Stimulated activated CD4-positive, alpha-beta T cell treated with anti-CD3 and anti-CD28 coated beads, Interleukin-15, amount 100 ng/mL, for 1 hour (primary cell): ENCODE measurements at places on chromosomes 2 and 18.

DNA sequence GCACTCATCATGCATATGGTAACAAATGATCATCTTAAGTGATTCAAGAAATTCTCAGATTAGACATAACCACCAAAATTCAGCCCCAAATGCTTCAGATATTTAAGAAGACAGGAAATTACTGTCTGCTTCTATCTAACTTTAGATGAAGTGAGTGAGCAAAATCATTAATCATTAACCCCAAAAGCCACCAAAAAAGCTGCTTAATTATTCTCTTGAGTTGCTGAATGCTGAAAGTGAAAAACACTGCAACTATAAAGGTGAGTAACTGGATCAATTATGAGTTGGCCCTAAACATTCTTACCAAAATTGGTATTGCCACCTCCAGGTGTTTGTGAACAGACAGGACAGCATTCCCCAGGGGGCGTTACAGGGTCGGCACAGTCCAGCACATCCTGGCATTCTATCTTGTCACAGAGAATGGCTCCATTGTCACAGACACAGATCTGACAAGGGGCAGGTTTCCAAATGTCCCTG is 69.6 kb downstream of the COL5A2 start:
- DNase-seq: no peak

GRCh38 chr2:208440716-208441115 is 34.1 kb downstream of the PTH2R start:
- no peak for DNase-seq

DNA sequence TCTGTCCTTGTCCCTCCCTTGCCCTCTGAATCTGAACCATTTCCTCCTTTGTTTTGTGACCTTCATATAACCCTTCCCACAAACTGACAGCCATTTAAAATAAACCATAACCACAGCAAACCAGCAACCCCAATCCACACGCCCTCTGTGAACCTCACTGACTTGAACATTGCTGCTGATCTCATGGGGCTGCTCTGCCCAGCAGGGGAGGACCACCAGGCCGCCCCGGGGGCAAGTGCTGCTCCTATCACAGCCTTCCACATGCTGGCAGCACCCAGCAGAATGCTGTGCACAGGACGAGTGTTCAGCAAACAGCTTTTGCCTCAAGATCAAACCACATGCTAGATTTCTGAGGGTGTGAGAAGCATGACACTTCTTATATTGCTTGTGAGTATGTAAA is 73.9 kb upstream of the UXS1 start:
- no peak for DNase-seq

GRCh38 chr2:224016963-224017362 is 22.1 kb downstream of the SERPINE2 start:
- no peak for DNase-seq

DNA sequence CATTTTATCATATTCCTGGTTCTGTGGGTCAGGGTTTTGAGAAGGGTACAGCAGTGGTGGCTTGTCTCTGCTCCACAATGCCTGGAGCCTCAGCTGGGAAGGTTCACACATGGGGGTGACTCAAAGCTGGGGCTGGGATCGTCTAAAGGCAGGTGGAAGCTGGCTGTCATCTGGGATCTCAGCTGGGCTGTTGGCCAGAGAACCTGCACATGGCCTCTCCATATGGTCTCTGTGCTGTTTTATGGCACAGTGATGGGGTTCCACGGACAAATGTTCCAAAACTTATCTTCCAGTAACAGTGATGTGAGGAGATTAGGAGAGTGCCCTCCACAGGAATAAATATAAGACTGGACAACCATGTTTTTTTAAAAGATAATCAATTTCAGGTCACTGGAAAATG is 191.4 kb downstream of the SS18 start:
- no peak for DNase-seq

DNA sequence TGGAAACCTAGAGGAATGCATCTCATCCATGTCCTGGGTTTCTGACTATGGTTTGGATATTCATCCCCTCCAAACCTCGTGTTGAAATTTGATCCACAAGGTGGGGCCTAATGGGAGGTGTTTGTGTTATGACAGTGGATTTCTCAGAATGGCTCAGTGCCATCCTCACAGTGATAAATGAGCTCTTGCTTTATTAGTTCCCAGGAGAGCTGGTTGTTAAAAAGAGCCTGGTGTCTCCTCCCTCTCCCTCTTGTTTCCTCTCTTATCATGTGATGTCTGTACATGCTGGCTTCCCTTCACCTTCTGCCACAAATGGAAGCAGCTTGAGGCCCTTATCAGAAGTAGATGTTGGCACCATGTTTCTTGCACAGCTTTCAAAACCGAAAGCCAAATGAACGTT is 424.3 kb downstream of the DCC start:
- no peak for DNase-seq

- no peak for DNase-seq
These were observed 561.3 kb upstream of the FSHR start for GRCh38 chr2:49715597-49715996.

DNA sequence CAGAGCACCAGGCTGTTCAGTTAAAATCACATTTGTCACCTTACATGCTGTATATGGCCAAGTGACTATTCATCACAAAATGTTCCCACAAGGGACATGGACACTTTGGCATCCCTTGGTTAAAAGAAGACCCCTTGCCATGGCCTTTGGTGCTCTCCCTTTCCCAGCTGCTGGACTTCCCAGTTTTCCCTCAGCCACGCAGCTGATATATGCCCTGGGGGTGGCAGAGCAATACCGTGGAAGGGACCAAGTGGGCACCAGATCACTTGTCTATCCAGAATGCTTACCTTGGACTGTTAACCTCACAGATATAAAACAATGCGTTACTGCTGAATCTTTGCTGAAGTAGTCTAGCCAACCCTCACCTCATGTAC is 35.3 kb downstream of the PAIP2B start:
- no peak for DNase-seq

DNA sequence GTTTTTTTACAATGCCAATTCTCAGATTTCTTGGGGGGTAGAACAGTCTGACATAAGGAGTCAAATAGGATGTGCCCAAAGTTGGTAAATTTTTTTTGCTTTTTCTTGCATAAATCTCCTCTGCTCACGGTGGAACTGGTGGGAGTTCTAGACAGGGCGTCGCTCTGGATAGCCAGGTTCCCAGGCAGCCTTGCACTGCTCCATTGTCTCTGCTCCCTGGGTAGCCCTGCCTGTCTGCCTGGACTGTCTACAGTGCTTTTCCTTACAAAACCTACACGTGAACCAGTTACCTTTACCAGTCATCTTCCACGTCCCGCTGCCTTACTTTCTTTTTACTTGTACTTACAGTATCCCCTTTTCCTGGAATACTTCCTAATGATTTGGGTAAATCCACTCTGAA is 117.1 kb downstream of the ZNF407 start:
- no peak for DNase-seq

GRCh38 chr2:226667736-226668135 is 131.9 kb downstream of the IRS1 start:
- no peak for DNase-seq

- no peak for DNase-seq
These were observed 584.4 kb downstream of the NR4A2 start for GRCh38 chr2:155748131-155748530.

GRCh38 chr2:110867078-110867477 is 134.7 kb downstream of the ACOXL start:
- no peak for DNase-seq

DNA sequence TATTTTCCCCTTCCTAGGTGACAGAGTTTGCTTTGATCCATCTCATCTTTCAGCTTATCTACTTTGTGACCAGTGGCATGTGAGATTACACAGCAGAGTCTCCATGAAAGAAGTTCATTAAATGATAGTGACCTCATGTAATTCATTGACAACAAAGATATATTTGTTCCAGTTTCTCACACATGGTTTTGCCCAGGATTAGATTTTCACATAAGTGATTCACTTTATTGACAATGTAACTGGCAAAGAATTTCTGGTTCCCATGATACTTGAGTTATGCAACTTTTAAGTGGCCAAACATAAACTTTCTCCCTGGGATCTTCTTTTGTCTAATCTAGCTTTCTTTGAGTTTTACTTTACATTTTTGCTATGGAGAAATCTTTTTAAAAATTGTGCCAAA is 50.0 kb downstream of the MC4R start:
- no peak for DNase-seq

- no peak for DNase-seq
These were observed 40.9 kb downstream of the RNF144A start for GRCh38 chr2:6957910-6958615.

- DNase-seq: no peak
These were observed 165.0 kb upstream of the SMIM21 start for GRCh38 chr18:75592527-75592926.

DNA sequence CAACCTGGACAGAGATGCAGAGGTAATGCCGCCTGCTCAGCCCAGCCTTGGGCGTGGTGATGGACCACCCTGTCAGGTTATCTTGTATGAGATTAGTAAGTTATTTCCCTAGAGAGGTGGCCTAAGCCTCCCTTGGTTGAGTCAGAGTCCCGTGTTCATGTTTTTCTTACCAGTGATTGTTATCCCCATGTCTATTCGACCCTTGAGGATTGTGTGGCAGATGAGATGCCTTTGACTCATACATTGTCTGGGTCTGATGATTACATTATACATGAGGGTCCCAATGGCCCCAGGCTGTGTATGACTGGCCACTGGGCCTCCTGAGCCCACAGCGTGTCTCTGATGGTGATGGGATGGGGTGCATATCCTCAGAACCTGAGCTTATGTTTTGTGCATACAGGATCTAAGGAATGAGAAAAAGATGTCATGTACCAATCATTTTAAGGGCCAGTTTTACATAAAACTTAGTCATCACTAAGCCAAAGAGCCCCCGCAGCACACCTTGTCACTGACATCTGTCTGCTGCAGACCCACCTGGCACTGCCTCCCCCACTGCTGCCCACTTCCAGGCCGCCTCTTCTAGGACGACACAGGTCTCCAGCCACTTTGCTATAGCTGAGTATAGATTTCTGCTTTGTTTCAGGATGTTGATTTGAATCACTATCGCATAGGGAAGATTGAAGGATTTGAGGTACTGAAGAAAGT is 7.7 kb downstream of the PPP1R7 start:
- no peak for DNase-seq

DNA sequence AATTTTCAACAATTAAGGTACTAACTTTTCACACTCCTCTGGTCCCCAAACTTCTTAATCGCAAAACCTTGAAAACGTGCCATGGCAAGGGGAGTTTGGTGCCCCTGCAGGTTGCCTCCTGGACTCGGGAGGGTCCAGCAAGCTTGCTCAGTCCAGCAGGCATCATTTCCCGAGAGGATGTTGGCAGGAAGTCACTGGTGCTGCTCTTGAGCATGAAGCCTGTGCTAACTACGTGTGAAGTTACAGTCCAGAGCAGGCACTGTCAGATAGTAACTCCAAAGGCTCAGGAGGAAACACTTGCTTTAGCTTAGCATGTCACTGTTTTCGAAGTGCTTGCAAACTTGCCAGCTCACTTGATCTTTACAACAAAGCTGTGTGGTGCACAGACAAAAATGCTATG is 215.4 kb downstream of the MYCN start:
- no peak for DNase-seq

DNA sequence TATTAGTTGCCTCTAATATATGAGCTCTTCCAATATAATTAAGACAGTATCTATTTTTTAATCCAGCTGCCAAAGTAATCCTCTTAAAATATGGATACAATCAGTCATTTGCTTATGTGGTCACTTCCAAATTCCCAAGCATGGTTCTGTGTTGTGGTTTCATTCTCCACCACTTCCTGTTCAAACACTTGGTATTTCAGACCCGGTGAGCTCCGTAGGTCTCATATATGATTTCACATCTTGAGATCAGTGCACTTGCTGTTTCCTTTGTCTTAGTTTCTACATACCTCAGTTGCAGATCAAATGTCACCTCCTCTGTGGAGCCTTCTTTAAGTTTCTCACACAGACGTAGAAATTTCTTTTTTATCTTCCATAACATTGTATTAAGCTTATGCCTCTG is 254.2 kb downstream of the KCNS3 start:
- DNase-seq: no peak

- DNase-seq: no peak
These were observed 83.8 kb downstream of the MGAT5 start for GRCh38 chr2:134337631-134338030.

- no peak for DNase-seq
These were observed 110.9 kb downstream of the MIB1 start for GRCh38 chr18:21851327-21851961.

- DNase-seq: no peak
These were observed 643.3 kb downstream of the SOCS6 start for GRCh38 chr18:70931942-70932814.

- no peak for DNase-seq
These were observed 209.0 kb downstream of the MC4R start for GRCh38 chr18:60163622-60164021.

DNA sequence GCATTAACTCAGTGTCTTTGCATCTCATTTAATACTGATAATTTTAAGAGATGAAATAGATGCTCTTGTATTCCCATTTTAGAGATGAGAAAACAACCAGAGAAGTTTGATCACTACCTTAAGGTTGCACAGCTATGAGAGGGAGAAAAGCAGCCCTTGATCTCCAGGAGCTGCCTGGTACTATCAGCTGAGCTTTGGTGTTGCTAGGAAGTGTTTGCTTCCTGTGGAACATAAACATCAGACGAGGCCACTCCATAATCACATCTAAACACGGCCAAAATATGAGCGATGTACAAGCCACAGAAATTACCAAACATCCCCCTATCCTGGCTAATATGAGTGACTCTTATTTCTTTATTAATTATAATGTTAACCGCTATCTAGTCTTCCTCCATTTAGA is 620 bp upstream of the WDFY1 start:
- no peak for DNase-seq

GRCh38 chr2:22817197-22817596 is 567.8 kb upstream of the KLHL29 start:
- no peak for DNase-seq

DNA sequence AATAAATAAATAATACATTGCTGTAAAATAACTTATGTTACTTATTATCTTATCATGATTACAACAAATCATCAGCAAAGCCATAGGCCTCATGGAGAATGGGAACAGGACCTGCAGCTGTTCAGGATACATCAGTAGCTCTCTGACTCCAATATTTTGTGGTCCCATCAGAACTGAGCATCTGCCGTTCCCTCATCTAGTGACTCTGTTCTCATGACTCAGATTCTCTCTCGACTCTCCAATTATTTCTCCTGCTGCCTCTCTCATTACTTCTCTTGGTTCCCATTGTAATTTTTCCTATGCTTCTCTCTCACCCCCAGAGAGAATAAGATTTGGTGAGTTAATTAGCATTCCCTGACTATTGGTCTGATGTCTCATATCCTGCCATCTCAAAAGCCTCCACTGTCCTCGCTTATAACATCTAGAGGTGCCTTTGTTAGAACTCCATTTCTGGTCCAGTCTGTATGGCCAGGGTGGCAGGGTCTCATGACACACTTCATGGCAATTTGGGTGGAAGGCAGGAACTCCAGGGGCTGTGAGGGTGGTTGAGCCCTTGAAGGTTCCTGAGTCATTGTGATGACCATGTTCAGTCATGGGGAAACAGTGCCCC is 78.0 kb upstream of the TANC1 start:
- DNase-seq: no peak

- no peak for DNase-seq
These were observed 50.1 kb downstream of the SPRED2 start for GRCh38 chr2:65382323-65382722.

DNA sequence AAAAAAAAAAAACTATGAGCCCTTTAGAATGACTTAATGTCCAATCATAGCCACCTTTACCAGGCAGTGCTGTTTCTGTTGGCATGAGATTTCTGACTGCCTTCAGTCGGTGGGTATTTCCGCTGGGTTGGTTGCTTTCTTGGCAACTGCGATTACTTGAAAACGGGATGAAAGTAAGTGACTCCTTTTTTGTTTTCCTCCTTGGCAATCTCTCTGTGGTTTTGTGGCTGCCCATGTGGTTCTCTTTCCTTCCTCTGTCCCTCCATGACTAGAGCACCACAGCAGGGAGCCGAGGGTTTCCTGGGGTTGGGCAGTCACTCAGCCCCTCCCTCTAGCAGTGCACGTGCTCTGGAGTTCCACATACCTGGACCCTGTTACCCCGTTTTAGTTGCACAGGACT is 112.1 kb downstream of the KLHL29 start:
- no peak for DNase-seq
